Progenitor cell of endocrine pancreas (in vitro differentiated cells): ENCODE measurements at places on chromosomes 2 and 18. TPM values are rescaled to one million over a fixed set of nuclear protein-coding genes. Genes with fewer than 3 reads are reported as not detected.

COL6A3 gene
- total RNA-seq: 0.82 and 1.0 TPM in 2 replicates

DNA sequence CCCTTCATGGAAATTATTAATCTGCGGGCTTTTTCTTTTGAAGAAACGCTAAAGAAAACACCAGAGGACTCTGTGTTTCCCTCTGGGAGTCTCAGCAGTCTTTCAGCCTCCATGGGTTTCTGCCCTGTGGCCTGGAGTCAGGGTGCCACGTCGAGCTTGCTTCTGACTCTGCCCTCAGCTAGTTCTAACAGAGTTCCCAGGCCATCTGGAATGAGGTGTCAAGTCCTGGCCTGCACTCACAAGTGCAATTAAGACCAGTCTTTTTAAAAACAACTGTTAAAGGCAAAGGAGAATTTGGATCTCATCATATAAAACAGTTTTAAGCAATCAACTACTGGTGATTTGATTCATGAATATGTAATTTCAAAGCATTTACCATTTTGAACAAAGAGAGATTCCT lies 157.3 kb downstream of the RHBDD1 start:
- no peak for DNase-seq

- no peak for DNase-seq
Measured at GRCh38 chr18:56221195-56222065, 417.0 kb downstream of the TXNL1 start.

GRCh38 chr18:13407484-13407883 lies 188.9 kb downstream of the LDLRAD4 start:
- DNase-seq: no peak

DNA sequence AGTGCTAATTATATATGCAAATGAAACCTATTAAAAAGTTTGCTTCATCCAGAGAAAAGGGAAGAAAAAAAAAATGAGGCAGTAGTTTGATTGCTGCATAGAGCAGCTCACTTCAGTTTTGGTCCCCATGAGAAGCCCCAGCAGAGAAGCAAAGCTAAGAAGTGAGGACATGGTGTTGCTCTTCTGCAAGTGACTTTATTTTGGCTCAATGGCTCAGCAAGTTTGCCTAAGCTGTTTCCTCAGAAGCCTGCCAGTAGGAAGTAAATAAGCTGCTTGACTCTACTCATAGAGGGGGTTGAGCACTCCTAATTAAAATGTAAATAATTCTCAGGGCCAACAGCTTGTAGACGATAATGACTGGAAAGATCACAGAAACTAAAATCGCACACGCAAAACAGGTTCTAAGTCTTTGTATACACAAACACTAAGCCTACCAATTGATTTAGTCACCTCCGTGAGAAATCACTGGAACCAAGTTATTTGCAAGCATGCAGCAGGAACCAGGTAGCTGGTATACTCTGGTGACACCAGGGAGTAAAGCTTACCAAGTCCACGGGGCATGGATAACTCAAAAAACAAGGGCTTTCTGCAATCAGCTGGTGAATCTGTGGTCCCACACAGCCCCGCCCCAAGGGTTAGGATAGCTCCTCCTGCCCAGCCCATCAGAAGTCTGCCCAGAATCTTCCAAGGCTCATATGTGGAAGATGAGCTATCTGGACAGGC lies 39.7 kb upstream of the NABP1 start:
- DNase-seq: no peak

- peak; percentile 83 for DNase-seq
Measured at GRCh38 chr2:172427256-172427989, at the start of gene ITGA6. Gene ITGA6 (plus strand): TSS chr2:172427586.
